ENCODE measurements at places on chromosomes 3 and 15. TPM values are rescaled to one million over a fixed set of nuclear protein-coding genes. Genes with fewer than 3 reads are reported as not detected.

GRCh38 chr15:99149366-99149765 is 44.5 kb downstream of the SYNM start:
- DNase-seq = no peak

DNA sequence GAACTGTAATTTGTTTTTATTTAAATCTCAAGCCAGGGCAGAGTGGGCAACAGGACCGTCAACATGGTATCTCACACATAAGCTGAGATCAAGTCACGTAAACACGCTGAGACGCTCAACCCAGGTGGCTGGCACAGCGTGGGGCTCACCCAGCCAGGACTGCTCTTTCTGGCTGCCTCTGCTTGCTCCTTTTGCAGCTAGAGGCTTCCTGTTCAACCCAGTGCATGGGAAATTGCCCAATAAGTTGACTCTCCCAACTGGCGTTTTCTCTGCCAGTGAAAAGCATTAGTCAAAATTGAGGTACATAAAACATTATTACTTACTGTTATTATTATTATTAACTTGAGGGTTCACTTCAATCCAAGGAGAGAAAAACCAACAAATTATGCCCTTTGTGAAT is 398.1 kb downstream of the NR2F2 start:
- no peak for DNase-seq

DNA sequence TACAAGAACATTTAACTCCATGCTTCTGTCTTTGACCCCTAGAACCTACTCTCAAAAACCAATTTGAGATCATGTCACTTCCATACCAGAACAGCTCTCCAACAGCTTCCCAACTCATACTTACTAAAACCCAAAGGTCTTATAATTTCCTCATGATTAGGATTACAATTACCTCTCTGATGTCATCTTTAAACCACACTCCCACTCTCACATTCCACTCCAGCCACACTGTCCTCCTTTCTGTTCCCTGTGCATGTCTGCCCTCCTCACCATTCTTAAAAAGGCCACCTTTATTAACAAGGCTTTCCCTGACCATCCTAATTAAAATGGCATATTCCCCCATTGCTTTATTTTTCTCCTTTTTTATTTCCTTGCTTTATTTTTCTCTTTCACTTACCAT is 18.9 kb downstream of the PHC3 start:
- DNase-seq = no peak

GRCh38 chr15:35444557-35445204 is 101.3 kb downstream of the DPH6 start:
- peak; percentile 74 for DNase-seq

DNA sequence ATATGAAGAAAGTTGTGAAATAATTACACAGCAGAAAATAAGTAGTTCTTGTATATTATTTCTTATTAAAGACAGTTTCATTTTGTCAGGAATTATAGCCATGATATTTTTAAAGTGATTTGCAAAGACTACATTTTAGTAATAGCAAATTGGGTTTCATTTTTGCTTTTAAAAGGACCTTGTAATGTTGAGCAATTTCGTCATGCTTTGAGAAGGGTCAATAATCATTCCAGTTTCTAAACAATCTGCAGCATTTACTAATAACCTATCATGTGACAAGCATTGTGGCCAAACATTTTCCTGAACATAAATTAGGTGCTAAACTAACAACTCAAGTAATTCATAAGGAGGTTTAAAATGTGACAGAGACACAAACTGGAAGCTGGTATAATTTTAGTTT is 214.4 kb upstream of the CBLB start:
- DNase-seq = peak; percentile 16

GRCh38 chr3:101861789-101862415 is 12.6 kb downstream of the NFKBIZ start:
- peak; percentile 22 for DNase-seq

GRCh38 chr3:191502583-191502982 is 41.6 kb downstream of the PYDC2 start:
- DNase-seq = no peak

DNA sequence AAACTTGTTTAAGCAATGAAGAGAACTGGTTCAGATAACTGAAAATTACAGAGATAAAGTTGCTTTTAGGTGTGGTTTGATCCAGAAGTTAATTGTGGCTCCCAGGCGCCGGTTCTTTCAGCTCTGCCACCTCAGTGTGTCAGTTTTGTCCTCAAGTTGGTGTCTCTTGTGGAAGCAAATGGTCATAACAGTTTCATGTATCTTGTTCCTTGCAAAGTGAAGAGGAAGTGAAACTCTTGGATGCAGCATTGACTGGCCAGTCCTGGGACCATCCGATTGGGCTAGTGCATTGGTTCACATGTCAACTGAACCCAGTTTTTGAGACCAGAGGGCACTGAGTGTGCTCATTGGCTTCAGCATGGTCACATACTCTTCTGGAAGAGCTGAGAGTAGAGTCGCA is 181.4 kb upstream of the GRM7 start:
- no peak for DNase-seq

GRCh38 chr3:134504132-134504531 is 18.3 kb downstream of the CEP63 start:
- no peak for DNase-seq

DNA sequence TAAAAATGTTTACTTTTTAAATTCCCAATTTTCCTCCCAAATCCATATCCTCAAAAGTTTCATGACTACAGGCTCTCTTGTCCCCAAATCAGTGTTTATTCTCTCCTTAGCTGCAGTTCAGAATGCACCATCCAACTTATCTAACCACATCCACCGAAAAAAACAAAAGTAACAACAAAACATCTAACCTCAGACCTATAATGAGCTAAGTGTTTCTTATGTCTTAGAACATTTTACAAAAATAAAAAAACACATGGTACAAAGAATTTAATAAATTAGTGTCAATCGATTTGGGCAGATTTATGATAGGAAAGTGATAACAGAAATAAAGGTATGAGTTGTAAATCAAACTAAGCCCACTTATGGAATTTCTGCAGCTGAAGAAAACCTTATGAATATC is 13.6 kb downstream of the SATB1 start:
- no peak for DNase-seq

DNA sequence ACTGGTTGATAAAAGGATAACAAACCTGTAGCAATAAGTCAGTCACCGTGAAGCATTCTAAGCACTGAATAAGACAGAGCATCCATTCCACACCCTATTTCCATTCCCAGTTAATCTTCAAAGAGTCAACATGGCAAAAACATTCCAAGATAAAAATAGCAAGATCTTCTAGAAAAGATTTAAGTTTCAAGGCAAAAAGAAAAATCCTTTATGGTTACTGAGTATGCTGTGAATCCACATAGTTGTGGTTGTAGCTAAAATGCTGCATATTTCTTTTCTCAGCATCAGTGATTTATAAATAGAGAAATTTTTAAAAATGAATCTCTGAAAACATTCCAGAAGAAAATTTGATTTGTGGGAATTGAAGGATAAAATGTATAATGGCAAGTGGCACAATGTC is 21.1 kb downstream of the GAP43 start:
- peak; percentile 59 for DNase-seq

- peak; percentile 77 for DNase-seq
These were observed 87.7 kb downstream of the ATP10A start for GRCh38 chr15:25775317-25775912.

DNA sequence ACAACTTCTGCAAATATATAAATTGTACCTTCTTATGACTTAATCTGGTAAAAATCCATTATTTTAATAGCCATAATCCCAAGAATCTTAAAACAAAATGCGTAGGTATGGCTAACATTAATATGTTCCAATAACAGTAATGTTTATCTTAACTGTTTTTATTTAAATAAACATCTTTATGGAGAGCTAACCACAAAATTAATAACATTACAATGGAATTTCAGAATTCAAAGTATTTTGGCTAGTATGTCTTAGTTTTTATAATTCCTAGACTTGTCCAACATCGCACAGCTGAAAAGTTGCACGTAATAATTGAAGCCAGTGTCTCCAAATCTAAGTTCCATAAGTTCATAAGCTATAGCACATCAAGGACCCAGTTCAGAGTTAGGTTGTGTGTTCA is 47.6 kb downstream of the ANKRD28 start:
- no peak for DNase-seq

DNA sequence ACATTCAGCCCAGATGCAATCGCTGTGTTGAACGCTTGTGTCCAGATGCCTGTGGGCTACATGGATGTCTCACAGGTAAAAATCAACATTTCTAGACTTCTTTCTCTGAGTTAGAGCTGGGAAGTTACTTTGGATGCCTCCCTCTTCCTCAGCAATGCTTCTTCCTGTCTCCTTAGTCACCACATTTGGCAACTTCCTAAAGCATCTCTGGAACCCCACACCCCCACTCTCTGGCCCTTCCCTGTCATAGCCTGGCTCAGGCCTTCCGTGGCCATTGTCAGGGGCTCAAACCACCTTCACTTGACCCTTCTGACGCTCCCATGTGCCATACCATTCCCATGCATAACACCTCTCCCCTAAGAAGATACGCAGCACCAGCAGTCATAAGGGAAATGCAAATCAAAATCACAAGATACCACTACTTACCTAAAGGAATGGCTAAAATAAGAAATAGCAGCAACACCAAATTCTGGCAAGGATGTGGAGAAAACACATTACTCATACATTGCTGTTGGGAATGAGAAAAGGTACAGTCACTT is 21.6 kb upstream of the RGMA start:
- no peak for DNase-seq

GRIP2 gene
- 0.90 TPM for total RNA-seq

GOLGA8S gene
- under 0.01 TPM for total RNA-seq

SCN11A gene
- total RNA-seq = 0.25 TPM

HYAL1 gene
- total RNA-seq = 0.90 TPM
